Neural crest cell (in vitro differentiated cells): ENCODE measurements at places on chromosomes 11 and 22.

GRCh38 chr11:44889266-44889665, 61.4 kb downstream of the TP53I11 start:
- peaks cover 82% of the 10 kb centered on the region for H3K4me1 ChIP-seq
- no peak overlapping the region for H3K27ac ChIP-seq
- H3K36me3 ChIP-seq, result no peaks in the 10 kb centered on the region
- DNase-seq, result no peak
- no peaks in the 10 kb centered on the region for H3K27me3 ChIP-seq
- H3K4me3 ChIP-seq, result no peak overlapping the region

DNA sequence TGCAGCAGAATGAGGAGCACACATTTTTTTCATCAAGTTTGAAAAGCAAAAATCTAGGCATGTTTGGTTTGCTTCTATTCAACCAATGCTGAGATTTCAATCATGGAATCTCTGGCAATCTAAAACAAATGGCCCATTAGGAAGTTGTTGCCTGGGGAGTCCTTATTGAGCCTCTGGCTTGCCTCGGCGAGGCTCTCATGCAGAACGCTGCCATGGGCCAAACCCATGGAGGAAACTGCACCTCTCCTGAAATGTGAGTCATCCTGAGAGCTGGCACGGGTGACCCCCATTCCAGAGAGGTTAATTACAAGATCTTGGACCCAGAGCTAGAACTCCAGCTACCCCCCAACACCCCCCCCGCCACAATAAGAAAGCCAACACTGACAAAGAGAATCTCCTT, 80.7 kb downstream of the MN1 start:
- H3K4me3 ChIP-seq, result no peak overlapping the region
- peaks cover 31% of the 10 kb centered on the region for H3K4me1 ChIP-seq
- H3K27me3 ChIP-seq, result no peaks in the 10 kb centered on the region
- peaks cover 3% of the 10 kb centered on the region for H3K36me3 ChIP-seq
- H3K27ac ChIP-seq, result no peak overlapping the region

GRCh38 chr11:35274909-35275785, 136.2 kb downstream of the CD44 start:
- H3K4me3 ChIP-seq, result no peak overlapping the region
- H3K27ac ChIP-seq, result no peak overlapping the region
- DNase-seq, result no peak

DNA sequence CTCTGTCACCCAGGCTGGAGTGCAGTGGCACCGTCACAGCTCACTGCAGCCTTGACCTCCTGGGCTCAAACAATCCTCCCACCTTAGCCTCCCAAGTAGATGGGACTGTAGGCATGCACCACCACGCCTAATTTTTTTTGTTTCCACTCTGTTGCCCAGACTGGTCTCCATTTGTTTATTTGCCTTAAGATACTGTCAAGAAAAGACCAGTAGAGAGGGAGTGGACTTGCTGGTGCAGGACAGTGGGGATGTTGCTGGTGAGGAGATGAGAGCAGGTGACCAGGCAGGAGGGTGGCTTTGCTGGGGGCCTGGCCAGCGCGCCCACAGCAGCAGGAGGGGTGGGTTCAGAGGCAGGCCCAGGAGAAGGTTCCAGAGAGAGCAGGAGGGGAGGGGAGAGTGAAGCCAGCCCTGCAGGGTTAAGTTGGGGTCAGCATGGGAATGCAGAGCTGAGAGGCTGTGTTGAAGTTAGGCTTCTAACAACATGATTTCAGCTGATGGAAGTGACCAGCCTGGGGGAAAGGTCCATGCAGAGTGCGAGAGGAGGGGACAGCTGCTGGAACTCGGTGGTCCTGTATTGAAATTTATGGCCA, 35.8 kb downstream of the NADSYN1 start:
- H3K36me3 ChIP-seq, result peaks cover 27% of the 10 kb centered on the region
- peaks cover 13% of the 10 kb centered on the region for H3K4me1 ChIP-seq
- DNase-seq, result no peak
- H3K4me3 ChIP-seq, result no peak overlapping the region
- no peak overlapping the region for H3K27ac ChIP-seq

DNA sequence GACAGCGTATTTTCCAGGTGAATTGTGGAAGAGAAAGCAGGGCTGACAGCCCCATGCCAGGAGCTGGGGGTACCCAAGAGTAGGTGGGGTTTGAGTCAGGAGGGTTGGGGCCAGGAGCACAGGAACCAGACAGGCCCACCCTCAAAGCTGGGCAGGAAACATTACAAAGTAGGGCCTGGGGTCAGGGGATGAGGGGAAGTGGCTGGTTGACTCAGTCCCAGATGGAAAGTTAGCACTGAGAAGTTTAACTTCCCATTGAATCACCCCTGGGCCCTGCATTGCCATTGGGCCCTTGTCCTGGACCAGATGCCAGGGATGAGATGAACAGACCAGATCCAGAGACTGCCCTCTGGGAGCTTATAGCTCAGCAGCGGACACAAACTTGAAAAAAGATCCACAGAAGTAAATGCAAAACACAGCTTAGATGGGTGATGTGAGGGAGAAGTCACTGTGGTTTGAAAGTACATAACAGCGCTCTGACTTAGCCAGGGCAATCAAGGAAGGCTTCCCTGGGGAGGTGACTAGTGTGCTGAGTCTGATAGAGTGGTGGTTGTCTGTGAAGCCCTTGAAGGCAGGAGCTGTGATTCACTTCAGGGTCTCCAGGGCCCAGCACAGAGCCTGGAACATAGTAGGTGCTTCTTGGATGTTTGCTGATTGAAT, 2.2 kb downstream of the MAFF start:
- H3K4me1 ChIP-seq, result peaks cover 20% of the 10 kb centered on the region
- peak overlapping the region; percentile 29 for H3K27ac ChIP-seq
- H3K4me3 ChIP-seq, result peak overlapping the region; percentile 85
- no peak for DNase-seq

DNA sequence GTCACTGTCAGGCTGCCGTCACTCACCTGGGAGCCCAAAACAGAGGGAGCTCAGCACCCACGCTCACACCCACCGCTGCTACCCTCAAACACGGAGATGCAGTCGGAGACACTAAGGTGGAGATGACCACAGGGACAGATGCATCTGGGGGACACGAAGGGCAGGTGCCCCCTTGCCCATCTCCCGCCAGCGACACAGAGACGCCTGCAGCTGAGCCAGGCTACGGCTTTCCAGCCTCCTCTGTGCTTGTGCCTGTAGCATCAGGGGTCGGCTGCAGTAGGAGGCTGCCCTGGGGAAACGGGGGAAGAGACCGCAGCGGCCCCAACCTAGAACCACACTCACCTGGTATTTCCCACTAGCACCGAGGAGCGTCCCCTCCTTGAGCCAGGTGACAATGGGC, 19.3 kb downstream of the IGSF9B start:
- H3K4me1 ChIP-seq, result peaks cover 21% of the 10 kb centered on the region
- peaks cover 2% of the 10 kb centered on the region for H3K27me3 ChIP-seq
- H3K4me3 ChIP-seq, result no peak overlapping the region
- peaks cover 12% of the 10 kb centered on the region for H3K36me3 ChIP-seq
- H3K27ac ChIP-seq, result no peak overlapping the region

DNA sequence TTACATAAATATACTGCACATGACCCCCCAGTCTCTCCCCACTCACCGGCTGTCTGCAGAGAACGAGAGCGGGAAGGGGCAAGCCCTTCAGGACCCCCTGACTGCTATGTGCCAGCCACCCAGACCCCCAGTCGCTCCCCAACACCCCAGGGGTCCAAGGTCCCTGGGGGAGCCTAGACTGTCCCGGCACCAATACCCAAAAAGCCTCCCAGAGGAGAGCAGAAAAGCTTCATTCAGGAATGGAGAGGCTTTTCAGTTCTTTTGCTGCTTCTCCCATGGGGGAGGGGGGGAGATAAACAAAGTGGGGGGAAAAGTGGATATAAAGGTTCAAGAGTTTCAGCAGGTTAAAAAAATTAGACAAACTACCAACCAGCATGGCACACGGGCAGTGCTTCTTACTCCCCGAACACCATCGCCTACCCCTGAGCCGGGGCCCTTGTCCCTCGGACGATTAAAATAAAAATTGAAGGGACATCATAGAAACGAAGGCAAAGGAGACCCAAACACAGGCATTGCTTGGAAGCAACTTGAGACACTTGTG, 1.3 kb downstream of the CSNK1E start:
- peak overlapping the region; percentile 99 for H3K4me3 ChIP-seq
- H3K4me1 ChIP-seq, result peaks cover 64% of the 10 kb centered on the region
- H3K27ac ChIP-seq, result peak overlapping the region; percentile 99
- H3K36me3 ChIP-seq, result no peaks in the 10 kb centered on the region

- H3K27ac ChIP-seq, result no peak overlapping the region
- no peak for DNase-seq
- no peak overlapping the region for H3K4me3 ChIP-seq
- no peaks in the 10 kb centered on the region for H3K4me1 ChIP-seq
- peaks cover 19% of the 10 kb centered on the region for H3K27me3 ChIP-seq
These were observed 176.6 kb upstream of the RAG2 start for GRCh38 chr11:36774603-36775002.

- DNase-seq, result no peak
- no peak overlapping the region for H3K27ac ChIP-seq
- H3K4me1 ChIP-seq, result no peaks in the 10 kb centered on the region
- peaks cover 2% of the 10 kb centered on the region for H3K36me3 ChIP-seq
- no peak overlapping the region for H3K4me3 ChIP-seq
- peaks cover 3% of the 10 kb centered on the region for H3K27me3 ChIP-seq
These were observed 1032.4 kb downstream of the TBC1D22A start for GRCh38 chr22:47794851-47795250.

DNA sequence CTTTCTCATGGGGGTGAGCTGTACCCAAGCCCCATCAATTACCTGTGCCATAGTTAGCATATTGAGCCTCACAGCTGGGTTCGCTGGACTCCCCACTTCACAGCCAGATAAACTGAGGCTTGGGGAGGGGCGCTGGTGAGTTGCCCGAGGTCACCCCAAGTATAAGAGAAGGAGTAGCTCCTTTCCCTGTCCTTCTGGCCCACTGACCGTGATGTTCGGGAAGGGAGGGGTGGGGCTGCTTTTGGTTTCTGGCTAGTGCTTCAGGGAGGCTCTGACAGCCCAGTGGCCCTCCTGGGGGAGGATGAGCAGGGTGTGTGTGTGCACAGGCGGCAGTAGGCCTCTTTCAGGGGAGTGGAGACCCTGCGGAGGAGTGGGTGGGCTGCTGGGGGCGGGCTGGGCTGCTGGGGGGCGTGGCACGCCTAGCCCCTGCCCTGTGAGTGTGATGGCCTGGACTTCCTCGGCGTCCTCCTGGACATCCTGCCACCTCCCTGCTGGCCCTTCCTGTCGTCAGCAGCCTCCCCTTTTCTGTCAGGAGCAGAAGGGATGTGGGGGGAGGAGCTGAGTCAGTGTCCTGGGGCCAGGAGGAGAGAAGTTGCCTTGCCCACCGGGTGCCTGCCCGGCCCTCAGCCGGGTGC, 50.3 kb downstream of the TRIOBP start:
- DNase-seq, result no peak
- no peaks in the 10 kb centered on the region for H3K36me3 ChIP-seq
- H3K4me1 ChIP-seq, result peaks cover 41% of the 10 kb centered on the region
- H3K27me3 ChIP-seq, result no peaks in the 10 kb centered on the region
- H3K27ac ChIP-seq, result no peak overlapping the region
- H3K4me3 ChIP-seq, result peak overlapping the region; percentile 92

DNA sequence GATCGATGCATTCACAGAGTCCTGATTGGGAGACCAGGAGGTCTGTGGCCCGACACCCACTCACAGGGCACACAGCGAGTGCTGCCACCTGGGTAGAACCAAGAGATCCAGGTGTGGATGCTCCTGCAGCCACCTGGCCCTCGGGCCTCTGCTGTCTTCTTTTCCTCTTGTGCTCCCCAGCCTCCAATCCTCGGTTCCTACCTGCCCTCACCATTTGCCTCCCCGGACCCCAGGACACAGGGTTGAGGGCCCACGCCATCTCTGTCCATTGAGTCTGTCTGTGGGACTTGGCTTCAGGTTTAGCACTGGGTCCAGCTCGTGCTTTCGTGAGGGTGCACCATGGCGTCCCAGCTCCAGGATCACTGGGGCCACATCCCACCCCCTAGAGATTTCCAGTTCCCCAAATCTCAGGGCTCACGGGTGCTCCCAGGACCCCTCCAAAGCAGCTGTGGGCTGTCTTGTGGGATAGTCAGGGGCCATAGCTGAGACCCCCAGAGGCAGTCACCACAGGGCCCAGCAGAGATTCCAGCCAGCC, 591.1 kb downstream of the BRD1 start:
- no peaks in the 10 kb centered on the region for H3K36me3 ChIP-seq
- H3K4me1 ChIP-seq, result no peaks in the 10 kb centered on the region
- DNase-seq, result no peak
- peak overlapping the region; percentile 19 for H3K27ac ChIP-seq

GRCh38 chr11:58658623-58659022, 36.2 kb downstream of the CNTF start:
- H3K27me3 ChIP-seq, result peaks cover 14% of the 10 kb centered on the region
- H3K27ac ChIP-seq, result no peak overlapping the region
